ENCODE measurements at places on chromosomes 12 and 14.
A peak's percentile ranks its signal among the peaks of the same experiment; 100 is the strongest.

DNA sequence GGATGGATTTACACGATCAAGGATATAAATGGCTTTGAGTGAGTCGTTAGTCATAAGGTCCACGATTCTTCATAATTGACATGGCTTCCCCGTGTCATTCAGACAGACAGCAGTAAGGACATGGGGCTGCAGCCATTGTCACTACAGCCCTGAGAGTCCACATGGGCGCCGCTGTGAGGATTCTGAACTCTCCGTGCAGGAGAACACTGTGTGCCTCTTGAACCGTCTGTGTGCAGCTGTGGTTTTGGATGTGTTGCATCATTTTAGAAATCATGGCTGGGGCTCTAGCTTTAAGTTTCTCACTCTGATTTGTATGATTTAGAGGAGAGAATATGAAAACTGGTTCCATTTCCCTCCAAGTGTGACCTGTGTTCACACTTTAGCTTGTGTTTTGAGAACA, 47.2 kb downstream of the NPAS3 start:
- no peak for DNase-seq

- DNase-seq: no peak
Measured at GRCh38 chr12:124847113-124848074, 16.3 kb downstream of the SCARB1 start.

- DNase-seq: no peak
Measured at GRCh38 chr14:105084741-105085571, 19.7 kb upstream of the GPR132 start.

DNA sequence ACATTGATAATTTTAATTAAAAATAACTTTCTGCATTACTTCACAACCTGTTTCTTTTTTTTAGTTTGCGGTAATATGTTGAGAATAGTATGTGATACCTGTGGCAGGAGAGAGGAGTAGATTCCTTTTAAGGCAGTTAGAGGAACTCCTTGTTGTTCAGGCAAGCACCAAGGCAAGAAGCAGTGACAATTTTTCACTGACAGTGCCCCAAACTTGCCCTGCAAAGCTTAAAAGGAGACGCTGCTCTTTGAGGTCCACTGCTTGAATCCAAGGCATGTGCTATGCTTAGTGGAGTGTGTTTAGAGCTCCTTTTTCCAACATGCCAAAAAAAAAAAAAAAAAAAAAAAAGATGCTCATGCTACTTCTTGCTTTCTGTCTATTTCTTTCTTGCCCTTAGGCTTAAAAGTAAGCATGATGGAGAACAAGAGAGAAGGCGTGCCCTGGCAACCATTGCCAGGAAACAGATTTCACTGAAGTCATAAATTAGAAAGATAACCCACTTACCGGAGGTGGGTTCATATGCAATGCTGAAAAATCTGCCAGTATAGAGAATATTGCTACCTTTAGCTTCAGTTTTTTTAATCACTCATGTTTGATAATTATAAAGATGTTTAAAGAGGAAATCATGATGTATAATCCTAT, 58.3 kb upstream of the DYRK2 start:
- DNase-seq: no peak

DNA sequence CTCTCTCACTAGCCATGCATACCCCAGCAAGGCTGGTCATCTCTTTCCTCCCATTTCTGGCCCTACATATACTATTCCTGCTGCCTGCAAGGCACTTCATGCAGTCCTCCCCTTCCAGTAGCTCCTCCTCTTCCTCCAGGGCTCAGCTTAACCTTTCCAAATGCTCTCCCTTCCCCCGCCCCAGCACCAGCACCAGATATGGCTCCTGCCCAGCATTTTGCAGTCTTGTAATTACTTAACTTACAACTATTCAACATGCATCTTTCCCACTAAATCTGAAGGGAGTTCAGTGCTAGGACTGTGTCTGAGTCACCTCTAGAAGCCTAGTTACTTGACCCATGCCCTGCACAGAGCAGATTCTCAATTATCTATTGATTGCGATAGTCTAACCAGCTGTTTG, 1.8 kb upstream of the FBXO21 start:
- DNase-seq: no peak

- no peak for DNase-seq
Measured at GRCh38 chr12:75848961-75849360, 182.6 kb downstream of the PHLDA1 start.

DNA sequence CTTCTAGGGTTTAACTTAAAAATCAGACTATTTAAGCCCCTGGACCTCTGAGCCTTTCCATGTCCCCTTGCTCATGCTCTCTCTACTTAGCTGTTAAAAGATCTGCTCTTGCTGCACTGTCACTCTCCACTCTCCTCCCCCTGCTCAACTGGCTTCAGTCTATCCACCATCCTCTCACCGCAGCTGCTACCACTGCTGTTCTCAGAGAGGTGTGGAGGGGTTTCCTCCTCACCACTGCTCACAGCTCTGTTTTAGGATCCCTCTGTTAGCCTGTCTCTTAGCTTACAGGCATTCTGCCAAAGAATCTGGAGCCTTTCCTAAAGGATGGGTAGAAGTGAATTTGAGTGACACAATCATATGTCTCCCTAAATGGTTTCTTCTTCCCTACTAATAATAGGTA, 43.7 kb upstream of the ATP2B1 start:
- no peak for DNase-seq

GRCh38 chr14:59046746-59047145, 141.7 kb upstream of the DAAM1 start:
- DNase-seq: no peak

DNA sequence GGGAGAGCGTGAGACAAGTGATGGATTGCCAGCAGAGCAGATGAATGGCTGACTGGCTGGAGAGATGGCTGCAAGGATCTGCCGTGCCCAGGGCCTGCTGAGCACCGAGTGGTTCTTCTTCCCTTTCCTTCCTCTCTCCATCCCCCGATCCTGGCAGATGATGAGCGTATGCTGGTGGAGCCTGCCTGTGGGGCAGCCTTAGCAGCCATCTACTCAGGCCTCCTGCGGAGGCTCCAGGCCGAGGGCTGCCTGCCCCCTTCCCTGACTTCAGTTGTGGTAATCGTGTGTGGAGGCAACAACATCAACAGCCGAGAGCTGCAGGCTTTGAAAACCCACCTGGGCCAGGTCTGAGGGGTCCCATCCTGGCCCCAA, 15.5 kb downstream of the SDSL start:
- DNase-seq: no peak

GRCh38 chr12:54759751-54760150, 94.6 kb upstream of the MUCL1 start:
- DNase-seq: peak; percentile 69

DNA sequence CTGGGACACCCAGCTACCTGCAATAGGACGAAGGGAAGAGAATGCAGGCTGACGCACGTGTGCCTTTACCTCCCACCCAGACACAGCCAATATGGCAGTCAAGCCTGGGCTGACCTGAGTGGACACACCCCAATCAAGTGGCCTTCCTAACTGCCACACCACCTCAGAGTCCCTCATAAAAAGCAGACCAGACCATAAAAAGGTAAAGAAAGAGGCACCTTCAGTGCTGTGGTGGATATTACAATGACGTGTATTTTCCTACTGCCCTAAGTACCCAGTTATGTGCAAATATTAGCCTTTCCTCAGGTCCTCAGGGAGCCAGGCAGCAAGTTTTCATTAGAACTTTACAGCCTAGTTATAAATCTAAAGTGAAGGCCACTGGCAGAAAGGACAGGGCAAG, 75.8 kb downstream of the KCNK10 start:
- DNase-seq: no peak

DNA sequence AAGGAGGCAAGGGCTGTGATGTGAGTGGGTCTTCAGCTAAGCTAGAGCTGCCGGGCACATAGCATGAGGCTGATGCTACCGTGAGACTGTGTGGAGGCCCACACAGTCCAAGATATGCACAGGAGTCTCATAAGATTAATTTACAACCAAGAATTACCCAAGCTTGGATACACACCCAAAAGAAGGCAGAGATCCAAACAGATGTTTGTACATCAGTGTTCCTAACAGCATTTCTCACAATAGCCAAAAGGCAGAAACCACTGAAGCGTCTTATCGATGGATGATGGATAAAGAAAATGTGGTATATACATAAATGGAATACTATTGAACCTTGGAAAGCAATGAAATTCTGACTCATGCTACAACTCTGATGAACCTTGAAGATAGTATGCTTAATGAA, 40.8 kb upstream of the RIC8B start:
- DNase-seq: no peak

DNA sequence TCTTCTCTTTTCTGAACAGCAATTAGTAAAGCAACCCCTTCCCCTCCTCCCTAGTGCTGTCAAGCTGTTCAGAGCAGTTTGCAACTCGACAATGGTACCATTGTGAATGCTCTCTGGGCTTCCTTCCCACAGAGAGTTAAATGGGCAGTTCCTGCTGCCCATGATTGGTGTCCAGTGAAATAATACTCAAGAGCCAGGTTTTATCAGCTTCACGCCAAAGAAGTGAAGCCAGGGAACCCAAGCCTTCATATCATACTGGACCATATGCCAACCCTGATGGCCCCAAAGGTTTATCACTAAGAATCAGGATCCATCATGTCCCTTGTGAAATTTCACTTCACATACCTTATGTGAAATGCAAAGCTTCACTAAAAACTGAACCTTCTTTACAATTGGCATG, 24.7 kb downstream of the INSM2 start:
- no peak for DNase-seq

DNA sequence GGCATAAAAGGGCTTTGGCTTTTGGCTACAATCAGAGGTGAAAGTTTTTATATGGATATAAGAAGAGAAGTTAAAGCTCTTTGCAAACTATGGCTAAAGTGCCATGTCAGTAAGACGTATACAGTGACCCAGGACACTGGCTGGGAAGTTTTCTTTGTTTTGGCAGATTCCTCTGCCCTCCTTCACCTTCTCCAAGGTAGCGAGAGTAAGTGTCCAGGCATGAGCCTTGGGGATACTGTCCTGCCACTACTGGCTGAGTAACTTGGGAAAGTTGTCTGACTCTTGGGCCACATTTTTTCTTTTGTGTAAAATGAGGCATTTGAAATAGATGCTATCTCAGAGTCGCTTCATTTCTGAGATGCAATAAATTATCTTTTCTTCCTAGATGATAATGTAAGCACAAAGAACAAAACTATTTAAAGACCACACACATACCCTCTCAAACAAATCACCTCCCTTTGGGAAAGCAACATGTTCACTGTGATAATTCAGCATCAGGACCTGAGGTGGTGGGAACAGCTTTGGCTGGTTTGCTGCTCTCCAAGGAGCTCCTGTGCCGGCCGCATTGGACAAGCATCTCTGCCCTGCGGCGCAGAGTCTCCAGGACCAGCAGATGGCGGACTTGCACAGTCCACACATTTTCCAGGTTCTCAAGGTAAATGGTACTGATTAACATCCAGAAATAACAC, 106.3 kb downstream of the PTCSC3 start:
- DNase-seq: peak; percentile 18

GRCh38 chr12:104608998-104609397, 152.2 kb downstream of the CHST11 start:
- no peak for DNase-seq

DNA sequence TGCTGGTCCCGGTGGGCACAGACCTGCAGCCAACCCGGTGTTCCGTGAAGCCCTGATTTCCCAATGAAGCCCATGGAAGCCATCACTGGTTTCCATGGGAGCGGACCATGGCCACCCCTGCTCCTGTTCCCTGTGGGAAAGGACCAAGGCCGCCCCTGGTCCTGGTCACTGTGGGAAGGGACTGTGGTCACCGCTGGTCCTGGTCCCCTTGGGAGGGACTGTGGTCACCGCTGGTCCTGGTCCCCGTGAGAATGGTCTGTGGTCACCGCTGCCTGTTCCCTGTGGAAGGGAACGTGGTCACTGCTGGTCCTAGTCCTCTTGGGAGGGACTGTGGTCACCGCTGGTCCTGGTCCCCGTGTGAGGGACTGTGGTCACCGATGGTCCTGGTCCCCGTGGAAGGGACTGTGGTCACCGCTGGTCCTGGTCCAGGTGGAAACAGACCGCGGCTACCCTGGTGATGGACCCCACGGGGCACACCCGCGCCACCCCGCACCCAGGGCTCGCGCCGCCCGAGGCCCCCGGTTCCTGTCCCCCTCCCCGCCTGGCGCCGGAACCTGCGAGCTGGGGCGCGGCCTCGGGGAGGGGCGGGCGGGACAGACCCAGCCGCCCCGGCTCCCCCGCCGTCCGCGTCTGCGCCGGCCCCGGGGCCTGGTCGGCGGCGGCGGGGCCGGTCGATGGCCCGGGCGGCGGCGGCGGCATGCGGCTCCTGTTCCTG, at the start of gene GLT1D1:
Gene GLT1D1, plus strand, starts transcription at position 594 of the 715 bp plus-strand sequence. Its CDS starts 104 bp downstream, at position 698.
- DNase-seq: no peak

GRCh38 chr12:75852143-75852542, 179.4 kb downstream of the PHLDA1 start:
- no peak for DNase-seq

DNA sequence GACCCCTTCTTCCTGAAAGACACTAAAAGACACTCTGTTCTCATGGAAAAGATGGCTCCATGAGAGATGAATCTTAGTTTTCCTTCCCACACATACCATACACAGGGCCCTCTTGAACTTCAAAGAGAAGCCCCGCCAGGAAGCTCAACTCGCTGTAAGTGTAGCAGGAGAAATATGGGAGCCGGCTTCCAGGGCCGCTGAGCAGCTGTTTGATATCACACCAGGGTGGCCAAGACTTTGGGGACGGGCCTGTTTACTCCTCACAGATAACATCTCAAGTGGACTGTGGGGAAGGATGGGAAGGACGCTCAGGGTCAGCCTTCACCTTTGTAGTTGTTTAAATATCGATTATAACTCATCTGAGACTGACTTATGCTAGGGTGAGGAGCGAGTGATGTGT, 235.5 kb upstream of the TBX3 start:
- DNase-seq: no peak

- DNase-seq: no peak
Measured at GRCh38 chr14:74539503-74539902, 45.9 kb downstream of the ISCA2 start.

DNA sequence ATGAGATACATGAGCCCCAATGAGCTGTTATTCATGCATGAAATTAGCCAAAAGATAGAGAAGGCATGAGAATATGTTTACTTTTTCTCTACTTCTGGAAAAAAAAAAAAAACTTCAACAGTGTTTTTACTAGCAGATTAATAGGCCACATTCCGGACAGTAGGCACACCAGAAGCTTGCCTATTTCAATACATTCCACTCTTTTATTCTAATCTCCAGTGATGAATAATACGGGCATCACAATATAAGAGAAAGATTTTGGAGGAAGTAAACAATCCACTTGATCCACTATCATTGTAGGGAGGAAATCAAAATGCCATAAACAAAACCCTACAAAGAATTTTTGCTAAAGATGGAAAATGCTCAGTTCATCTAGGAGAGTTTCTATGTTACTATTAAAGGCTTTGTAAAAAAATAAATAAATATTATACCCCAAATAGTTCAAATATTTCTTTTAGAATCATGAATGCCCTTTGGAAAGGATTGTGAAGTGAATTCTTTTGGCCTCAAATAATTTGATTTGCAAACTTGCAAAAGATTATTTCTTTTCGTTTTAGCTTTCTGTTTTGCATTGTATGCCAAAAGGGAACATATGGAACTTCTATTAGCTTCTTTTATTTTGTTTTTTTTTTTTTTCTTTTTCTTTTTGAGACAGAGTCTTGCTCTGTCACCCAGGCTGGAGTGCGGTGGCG, 232.6 kb downstream of the EPS8 start:
- no peak for DNase-seq

GRCh38 chr12:112163471-112163991, 38.2 kb downstream of the TRAFD1 start:
- no peak for DNase-seq
